ENCODE measurements at places on chromosomes 2 and 18. TPM values are rescaled to one million over a fixed set of nuclear protein-coding genes. Genes with fewer than 3 reads are reported as not detected.

DNA sequence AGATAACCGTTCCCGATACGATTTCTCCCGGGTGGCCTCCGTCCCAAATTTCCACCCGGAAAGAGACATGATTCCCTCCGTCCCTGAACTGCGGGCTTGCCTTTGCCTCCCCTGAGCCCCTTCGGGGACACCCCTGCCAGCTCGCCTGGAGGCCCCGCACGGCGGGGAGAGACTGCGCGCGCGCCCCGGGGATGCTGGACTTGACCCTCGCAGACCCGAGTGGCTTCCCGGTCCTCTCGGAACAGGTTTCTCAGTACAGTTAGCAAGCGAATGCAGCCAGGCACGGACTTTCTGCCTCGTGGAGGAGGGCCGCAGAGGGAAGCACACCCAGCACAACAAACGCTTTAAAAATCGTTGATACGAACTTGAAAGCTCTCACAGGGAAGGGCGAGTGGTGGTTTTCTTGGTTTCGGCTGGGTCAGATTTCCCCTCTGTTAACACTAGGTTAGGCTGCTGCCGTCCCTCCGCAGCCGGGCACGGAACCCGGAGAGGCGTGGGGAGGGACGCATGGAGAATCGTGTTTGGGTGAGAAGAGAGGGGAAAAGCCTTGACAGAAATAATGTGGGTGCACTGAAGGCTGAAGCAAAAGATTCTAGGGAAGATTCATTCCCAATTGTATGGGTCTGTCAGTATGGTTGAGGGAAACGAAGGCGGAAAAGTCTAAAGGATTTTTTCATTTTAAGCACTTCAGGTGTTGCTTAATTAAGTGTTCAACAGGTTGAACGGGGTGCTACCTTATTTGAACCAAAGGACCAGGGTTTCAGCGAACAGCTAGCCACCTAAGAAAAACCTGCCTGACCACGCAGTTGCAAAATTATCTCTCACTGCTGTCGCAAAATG lies 916 bp downstream of the TNFRSF11A start:
- no peak for DNase-seq

DNA sequence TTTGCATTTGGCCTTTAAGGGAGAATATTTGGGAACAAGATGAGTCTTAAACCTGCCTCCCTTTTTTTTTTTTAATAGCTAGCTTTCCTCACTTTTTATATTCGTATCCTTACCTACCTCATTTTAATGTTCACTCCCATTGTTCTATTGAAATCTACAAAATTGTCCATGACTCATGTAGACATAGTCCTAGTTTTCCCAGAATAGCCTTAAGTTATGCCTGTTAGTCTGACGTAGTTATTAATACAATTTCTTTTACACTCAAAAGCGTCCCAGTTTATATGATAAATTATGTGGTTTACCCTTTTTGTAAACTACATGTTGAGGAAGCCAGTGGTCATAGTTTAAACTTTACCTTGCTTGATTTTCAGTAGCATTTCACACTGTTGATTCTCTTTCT lies 73.4 kb downstream of the UBR3 start:
- DNase-seq = no peak

Gene UGT1A3
- polyA plus RNA-seq = not detected

Gene DCC
- polyA plus RNA-seq = 11.5 TPM

- no peak for DNase-seq
Observed at GRCh38 chr2:172415865-172416183, 11.6 kb upstream of the ITGA6 start.

DNA sequence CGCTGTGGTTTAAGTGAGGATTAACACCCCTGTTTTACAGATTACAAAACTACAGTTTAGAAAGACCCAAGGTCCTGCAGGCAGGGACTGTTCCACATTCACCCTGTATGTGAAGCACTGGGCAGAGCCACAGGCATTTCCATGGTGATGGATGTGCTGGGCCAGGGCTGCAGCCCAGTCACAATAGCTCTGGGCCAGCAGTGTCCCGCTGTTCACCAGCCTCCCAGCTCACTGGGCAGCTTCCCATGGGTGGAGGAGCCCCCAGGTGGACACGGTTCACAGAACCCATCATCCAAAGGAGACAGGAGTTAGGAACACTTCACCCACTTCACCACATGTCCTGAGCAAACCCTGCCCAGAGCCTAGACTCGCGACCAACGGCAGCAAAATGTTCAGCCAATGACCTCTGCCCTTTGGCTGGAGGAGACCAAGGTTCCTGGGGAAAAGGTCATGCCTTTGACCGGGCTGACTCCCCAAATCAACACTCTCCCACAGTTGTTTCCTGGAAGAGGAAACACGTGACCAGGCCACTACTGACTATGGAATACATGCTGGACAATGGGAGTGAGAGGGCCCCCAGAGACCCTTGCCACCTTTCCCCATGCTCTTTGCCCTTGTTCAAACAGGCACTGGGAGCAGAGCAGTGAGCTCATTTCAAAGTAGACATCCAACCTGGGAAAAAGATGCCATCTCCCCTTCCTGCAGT lies 28.0 kb upstream of the SLC35F6 start:
- no peak for DNase-seq

DNA sequence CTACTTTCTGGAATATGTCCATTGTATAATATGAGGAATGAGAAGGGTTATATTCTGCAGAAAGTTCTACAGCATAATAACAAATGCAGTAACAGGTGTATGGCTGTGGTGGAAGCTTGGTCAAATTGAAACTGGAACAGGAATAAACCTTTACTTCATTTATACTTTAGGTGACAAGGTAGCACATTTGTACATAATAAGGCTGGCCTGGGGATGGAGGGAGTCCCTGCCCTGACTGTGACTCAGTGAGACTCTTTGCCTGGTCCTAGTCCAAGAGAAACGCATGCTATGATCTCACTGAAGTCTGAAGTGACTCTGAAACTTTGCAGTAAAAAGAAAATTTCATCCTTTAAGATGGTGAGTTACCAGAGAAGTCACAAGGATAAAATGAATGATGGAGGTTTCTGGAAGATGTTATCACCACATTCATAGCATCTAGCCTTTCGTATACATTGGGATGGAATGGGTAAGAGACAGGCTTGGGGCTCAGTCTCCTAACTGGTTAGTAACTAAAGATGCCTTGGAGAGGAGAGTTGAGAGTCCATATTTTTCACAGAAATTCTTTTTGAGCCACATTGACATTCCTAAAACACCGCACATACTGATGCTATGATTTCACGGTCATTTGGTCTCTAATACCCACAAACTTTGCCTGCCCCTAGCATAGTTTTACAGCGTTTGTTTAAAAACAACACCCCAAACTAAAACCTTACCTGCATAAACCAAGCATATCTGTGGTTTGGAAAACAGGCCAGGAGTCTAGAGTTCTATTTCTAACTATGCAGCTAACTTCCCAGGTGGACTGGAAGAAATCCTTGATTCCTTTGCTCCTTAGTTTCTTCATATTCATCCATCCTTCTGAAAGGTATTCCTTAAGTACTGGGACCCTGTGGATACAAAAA lies 42.4 kb upstream of the NABP1 start:
- DNase-seq = no peak

DNA sequence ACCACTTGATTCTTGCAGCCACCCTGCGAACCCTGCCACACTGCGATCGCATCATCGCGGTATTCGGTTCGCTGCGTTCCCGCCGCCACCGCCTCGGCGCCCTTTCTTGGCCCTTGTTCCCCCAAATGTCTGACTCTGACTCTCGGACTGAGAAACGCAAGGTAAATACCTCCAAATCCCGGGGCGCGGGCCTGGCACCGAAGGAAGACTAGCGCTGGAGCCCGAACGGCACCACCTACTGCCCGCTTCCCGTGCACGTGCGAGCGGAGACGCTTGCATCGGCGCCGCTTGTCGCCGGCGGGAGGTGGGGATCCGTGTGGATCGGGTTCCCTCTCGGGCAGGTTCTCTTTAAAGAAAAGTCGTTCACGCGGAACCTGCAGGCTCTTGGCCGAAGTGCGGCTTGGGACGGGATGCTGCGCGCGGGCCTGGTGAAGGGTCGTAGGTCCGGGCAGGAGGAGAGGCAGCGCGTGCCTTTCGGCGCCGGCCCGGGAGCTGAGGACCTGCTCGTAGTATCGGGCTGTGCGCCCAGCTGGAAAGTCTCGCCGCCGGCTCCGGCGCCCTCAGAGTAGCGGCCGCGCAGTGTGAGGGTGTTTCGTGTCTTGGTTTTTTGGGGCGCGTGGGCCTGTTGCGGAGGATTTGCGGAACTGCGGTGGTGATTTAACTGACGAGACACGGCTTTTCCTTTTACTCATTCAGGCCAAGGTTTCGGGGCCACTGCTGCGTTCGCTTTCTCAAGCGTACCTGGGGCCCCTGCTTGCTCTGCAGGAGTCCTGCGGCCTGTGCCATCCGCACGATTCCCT lies 514 bp downstream of the BCL2L11 start:
- peak; percentile 51 for DNase-seq

- no peak for DNase-seq
Observed at GRCh38 chr18:1252534-1252933, 347.9 kb downstream of the ADCYAP1 start.

DNA sequence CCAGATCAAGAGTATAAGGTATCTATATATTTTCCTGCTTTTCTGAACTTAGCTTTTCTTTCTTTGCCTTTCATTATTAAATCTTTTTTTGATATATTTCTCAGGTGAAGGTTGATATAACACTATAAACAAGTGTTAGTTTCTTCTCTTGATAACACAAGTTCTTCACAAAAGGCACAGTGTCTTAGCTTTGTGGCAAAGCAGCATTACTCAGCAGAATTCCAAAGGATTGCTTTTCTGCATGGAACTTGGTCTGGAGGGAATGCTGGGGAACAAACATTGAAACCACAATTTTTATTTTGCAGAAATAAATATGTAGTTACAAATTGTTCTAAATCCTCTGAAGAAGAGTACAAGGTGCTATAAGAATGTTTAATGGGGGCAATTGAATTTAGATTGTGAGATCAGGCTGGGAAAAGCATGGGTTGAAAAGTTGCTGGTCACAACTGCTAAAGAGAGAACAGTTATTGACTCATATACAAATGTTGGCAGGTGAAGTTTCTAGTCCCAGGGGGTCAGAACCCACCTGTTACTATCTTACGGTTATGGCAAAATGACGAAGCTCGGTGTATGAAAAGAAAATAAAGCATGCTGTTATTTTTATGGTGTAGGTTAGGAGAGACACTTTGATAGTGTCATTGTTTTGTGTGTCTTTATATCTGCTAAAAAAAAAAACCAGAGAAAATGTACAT lies 68.2 kb downstream of the UBR3 start:
- no peak for DNase-seq

Gene STARD7
- polyA plus RNA-seq = 71.5 TPM

Gene SPP2
- 1.4 TPM for polyA plus RNA-seq

Gene ADAM23
- polyA plus RNA-seq = 6.9 TPM

Gene AQP12B
- 0.17 TPM for polyA plus RNA-seq

GRCh38 chr2:58447586-58447985 lies 206.5 kb upstream of the FANCL start:
- DNase-seq = no peak

DNA sequence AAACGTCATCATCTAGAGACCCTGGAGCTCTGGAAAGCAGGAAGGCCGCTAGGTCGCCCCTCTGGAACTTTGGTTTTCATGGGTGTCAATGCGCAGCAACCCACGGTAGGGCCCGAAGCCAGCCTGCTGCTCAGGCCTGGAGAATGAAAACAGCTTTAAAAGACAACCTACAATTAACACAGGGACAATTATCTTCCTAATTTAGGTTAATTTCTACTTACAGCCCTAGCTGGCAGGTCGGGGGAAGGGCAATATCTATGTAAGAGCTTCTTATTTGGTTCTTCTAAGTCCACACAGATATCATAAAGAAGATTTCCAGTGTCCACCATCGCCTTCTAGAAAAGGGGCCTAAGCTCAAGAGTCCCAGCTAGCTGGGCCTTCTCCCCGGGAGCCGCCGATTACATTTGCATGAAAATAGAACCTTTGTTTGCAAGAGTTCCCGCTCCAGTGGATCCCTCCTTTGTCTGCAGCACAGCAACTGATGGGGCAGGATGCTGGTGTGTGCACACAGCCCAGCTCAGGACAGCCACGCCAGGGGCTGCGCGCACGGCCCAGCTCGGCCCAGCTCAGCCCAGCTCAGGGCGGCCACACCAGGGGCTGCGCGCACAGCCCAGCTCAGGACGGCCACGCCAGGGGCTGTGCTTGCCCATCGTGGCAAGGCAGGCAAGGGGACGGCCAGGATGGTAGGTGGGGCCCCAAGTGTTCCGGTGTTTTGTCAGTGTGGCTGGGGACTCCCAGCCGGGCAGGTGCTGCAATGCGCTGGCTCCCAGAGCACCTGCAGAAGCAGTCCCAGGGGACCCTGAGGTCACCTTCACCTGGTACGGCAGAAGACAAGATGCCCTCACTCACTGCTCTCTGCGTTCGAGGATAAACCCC lies 109.1 kb downstream of the HDAC4 start:
- no peak for DNase-seq

Gene CNDP1
- polyA plus RNA-seq = 0.20 TPM

DNA sequence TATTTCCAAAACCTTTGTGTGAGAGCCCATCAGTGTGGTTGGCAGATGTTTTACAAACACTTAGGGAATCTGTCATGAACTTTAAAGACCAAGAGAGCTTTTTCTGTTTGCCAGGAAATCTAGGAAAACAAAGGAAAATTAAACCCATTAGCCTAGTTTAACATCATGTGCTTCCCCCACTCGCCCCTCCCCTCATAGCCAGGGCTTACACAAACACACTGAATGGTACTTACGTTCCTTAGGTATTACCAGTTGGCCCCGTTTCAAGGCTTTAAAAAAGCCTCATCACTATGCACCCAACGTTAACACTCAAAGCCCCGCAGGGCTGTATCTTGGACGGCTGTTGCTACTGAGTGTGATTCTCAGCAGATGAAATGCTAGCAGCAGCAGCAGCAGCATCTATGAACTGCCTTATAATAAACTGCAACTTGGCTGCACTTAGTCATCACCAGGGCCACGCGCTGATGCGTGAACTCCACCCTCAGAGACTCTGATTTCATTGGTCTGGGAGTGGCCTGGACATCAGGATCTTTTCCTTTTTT lies 20.1 kb upstream of the TTC39C start:
- no peak for DNase-seq

DNA sequence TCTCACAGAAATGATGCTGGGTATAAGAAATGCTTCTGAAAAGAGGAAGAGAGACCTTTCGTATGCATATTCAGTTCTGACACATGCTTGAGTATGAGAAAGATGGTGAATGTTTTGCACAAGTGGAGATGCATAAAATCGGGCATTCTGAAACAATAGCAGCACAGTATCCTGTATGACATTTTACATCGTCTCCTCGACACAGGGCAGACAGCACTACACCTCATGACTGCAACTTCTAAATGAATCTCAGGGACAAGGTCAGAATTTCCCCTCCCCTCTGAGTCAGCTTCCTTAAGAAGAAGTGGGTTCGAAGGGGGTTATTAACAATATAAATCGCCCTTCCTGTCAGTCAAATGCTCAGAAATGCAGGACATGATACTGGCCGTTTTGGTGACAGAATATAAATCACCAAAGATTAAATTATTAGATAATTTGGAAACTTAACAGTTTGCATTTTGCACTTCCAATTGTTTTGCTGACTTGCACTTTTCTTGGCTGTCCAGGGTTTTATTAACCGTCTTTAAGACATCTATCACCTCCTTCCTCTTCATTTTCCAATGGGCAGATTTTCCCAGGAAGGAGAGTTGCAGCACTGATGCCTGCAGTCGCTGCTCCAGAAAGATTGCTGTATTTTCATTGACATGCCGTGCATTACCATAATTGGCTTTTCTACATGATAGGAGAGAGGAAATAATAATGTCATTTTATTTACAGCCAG lies 57.2 kb downstream of the TSHZ1 start:
- no peak for DNase-seq
